Chondrocyte (in vitro differentiated cells): ENCODE measurements at places on chromosomes 3 and 15. TPM values are rescaled to one million over a fixed set of nuclear protein-coding genes. Genes with fewer than 3 reads are reported as not detected.

GRCh38 chr3:171960159-171960558, 79.2 kb upstream of the FNDC3B start:
- no peak for DNase-seq

DNA sequence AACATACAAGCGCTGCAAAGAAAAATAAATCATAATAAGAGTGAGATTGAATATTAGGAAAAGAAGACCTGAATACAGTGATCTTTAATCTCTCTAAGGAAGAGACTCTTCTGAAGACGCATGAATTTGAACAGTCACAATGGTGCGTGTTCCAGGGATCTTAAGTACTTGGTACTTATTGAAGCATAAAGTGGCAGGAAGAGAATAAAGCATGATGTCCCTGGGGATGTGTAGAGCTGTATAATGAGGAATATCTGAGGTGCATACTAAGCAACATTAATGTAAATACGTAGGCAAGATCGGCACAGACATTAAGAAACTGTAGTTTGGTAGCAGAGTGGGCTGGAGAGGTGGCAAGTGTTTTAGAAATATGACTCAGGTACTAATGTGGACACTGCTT, 246.2 kb upstream of the MCTP2 start:
- no peak for DNase-seq

- no peak for DNase-seq
Observed at GRCh38 chr3:192642651-192643050, 84.7 kb downstream of the FGF12 start.

- no peak for DNase-seq
Observed at GRCh38 chr15:38876211-38876610, 311.6 kb upstream of the RASGRP1 start.

- DNase-seq = no peak
Observed at GRCh38 chr3:139762302-139762701, 84.5 kb upstream of the NMNAT3 start.

DNA sequence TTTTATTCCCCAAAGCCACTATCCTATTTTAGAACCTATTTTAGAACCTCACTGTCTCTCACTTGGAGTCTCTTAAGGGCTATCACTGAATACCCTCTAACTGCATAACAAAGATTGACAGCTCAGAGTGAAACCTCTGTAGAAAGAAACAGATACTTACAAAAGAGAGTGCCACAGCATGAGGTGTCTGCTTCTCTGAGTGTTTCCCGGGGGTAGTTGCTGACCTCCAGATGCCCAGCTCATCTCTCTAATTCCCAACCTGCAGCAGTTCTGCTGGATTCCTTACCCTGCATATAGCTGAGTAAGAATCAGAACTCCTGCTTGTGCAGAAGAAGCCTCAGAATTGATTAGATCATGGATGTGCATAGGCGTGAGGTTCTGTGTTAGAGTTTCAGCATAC, 34.5 kb downstream of the P3H2 start:
- no peak for DNase-seq

DNA sequence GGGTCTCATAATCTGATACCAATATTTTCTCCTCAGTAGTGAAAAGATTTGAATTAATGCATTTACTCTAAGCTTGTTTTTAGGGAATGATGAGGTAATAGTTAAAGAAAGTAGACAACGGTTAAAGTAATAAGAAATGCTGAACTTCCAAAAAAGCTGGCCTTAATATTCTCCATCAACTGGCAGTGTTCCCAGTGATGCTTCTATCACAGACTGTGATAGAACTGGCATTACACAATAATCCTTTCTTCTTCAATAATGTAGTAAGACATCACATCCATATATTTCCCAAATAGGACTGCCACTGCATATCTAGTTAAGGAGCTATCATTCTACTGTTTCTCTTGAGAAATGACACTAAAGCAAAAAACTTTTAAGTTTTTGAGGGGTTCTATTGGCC, 188.7 kb downstream of the IL5RA start:
- no peak for DNase-seq

DNA sequence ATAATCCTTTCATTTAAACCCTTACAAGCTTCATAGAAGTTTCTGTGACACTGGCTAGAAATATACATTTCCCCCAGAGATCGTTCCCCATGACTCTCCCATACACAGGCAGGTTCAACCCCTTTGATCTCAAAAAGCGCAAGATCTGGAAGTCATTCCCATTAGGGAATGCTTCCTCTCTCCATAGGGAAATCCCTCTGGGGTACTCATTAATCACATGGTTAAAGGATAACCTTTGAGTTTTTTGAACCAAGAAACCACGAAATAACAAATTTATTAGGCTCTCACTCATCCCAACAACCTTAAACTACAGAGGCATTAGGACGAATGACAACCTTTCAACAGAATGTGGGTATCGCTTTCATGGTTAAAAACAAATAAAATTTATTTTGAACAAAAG, 211.9 kb upstream of the PRICKLE2 start:
- DNase-seq = no peak

- no peak for DNase-seq
Observed at GRCh38 chr15:60937278-60937677, 291.8 kb downstream of the RORA start.

DNA sequence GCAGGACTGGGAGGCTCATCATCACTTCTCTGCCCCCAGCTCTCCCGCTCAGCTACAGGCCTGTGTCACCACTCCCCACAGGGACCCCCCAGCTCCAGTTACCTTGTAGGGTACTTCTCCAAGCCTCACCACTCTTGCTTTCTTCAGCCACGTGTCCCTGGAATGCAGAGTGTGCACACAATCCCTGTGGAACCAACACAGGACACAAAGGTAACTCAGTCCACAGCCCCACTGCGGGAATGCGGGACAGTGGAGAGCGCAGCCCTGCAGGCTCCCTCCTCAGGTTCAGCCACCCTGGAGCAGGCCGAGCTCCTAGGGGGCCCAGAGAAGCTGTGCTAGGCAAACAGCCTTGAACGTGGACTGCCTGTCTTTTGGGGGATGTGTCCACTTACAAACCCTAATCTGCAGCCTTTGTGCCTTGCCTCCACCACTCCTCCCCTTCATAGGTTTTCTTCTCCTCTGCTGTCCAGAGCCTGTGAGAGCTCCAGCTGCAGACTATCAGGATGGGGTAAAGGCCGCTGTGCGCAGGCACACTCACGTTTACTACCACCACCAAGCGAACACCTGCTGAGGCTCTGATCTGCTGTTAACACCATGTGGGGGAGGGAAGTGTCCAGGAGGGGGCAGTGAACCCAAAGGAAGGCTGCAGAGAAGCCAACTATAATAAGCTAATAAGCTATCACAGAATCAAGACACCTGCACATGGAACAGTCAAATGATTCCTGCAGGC, 26.0 kb downstream of the XPC start:
- DNase-seq = no peak

GRCh38 chr3:136152176-136152843, 43.8 kb downstream of the MSL2 start:
- no peak for DNase-seq

DNA sequence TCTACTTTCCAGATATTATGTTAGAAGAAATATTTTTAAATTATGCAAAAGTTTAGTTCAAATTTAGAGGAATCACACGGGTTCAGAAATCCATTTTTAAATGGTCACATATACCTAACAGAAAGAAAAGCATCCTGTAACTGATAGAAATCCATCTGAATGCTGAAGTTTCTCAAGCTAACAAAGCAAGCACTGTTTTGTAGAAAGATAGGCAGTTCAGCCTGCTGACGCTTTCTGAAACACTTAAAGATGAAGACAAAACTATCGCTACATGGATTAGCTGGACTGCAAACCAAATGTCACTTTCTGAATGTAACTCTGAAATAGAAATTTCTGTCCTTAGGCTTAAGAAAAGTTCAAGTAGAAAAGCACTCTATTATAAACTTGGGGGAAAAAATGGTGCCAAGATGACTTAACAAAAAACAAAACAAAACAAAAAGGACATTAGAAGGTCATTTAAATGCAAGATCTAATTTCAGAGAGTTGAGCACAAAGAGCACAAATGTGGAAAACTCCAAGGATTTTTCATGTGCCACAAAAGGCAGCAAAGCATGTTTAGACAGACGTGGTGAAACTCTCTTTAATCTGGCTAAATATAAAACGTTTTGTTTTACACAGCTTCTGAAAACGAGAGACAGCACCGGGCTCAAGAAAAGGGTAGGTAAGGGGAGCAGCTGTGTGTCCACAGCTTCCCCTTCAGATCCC, 1.2 kb downstream of the PLOD2 start:
- DNase-seq = no peak

- DNase-seq = no peak
Observed at GRCh38 chr3:62500556-62501288, 127.4 kb upstream of the FEZF2 start.

DNA sequence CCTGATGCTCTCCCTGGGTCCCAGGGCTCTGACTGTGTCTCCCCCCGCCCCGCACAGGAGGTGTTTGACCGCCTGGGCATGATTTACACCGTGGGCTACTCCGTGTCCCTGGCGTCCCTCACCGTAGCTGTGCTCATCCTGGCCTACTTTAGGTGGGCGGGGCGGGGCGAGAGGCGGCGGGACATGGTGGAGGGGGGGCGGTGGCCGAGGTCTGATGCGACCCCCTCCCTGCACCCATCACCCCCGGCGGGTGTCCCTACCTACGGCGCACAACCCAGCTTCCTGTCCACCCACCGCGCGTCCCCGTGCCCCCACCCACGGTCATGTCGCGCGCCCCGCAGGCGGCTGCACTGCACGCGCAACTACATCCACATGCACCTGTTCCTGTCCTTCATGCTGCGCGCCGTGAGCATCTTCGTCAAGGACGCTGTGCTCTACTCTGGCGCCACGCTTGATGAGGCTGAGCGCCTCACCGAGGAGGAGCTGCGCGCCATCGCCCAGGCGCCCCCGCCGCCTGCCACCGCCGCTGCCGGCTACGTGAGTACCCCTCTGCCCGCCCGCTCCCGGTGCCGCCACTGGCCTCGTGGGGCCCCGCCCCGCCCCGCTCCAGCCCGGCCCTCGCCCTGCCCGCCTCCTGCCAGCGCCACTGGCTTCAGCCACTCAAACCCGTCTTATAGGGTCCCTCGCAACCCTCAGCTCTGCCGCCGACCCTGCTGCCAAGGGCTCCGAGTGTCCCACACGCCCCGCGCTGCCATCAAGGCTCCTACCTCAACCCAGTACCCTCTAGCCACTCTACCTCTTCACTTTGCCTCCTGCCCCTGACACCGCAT, 21.0 kb downstream of the PTH1R start:
- DNase-seq = peak; percentile 85

- DNase-seq = no peak
Observed at GRCh38 chr3:117103675-117104074, 394.1 kb downstream of the TUSC7 start.

- no peak for DNase-seq
Observed at GRCh38 chr3:73547427-73548248, 77.1 kb downstream of the PDZRN3 start.

DNA sequence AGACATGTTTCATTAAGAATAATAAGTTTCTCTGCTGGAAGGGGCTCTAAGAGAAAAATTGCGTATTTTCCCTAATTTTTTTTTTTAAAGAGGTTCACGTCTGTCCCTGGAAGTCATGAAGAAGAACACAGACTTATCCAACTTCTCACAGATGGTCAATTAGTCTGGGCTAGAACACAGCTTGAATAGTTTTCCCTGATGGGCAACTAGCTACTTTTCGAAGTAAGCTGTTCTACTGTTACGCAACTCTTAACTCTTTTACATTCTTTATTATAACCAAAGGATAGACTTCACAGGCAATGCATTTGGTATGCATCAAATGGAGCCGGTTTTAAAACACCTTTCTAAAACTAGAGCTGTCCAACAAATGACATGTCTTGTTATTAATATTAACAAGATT, 144.2 kb upstream of the TNIK start:
- DNase-seq = no peak

DNA sequence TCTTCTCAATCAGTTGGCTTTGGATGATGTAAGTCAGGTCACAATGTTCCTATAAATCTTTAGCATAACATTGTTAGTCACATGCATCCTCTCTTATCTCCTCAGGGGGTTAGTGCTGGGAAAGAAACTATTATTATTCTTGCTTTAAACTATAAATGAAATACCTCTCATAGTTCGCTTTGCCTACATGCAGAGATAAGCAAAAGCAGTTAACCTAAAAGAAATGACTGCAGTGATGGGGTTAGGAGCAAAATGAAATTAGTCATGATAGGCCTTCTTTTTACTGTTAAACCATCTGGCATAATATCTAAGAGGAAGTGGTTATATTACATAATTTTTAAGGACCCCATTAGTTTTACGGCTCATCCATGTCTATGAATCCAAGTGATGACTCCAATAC, 91.7 kb upstream of the IGSF10 start:
- DNase-seq = no peak

DNA sequence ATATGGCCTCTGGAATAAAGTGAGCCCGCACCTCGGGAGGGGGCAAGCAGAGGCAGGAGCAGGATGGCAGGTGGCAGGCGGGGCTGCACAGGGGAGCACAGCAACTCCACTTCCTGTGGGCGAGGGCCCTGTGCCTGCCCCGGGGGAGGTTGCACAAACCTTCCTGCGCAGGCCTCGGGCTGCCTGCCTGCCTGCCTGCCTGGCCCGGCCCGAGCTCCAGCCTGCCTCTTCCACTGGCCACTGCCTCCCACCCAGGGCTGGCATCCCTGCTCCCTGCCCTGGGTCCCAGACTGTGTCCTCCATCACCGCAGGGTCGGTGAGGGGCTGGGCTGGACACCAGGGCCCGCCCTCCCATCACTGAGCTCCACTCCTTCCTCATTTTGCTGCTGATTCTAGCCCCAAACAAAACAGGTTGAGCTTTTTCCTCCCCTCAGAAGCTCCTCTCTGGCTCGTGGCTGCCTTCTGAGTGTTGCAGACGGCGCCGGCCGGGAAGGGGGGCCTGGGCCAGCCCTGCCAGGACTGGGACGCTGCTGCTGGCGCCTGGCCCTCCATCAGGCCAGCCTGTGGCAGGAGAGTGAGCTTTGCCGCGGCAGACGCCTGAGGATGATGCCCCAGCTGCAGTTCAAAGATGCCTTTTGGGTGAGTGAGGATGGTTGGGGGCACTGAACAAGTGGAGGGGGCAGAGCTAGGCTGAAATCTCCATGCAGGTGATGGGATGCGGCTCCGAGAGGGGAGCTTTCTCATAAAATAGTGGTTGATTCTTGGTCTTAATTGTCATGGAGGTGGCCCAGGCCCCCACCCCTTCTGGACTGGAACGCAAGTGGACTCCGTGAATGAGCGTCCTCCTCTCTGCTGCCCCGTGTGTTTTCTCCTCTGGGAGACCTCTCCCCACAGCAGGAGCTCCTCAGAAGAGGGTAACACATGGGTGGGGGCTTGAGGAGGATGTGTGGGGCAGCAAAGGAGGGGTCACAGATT, at the start of gene PSTPIP1:
Gene PSTPIP1 (plus strand): TSS at position 156 of the 975 bp plus-strand sequence. CDS start 448 bp downstream, at position 604.
- DNase-seq = peak; percentile 76

- DNase-seq = no peak
Observed at GRCh38 chr3:15858547-15859506, 61.0 kb upstream of the ANKRD28 start.

- DNase-seq = no peak
Observed at GRCh38 chr15:60972301-60972700, 256.8 kb downstream of the RORA start.

C3orf49 gene
- total RNA-seq = not detected in 3 replicates

TEX55 gene
- total RNA-seq = not detected in 3 replicates

NEK11 gene
- total RNA-seq = 4.4 to 7.5 TPM (median 5.9 TPM) in 3 replicates

ALG1L2 gene
- 0.82 to 1.3 TPM in 2 of 3 replicates, not detected in the other for total RNA-seq

TM6SF1 gene
- 4.5 to 22.3 TPM (median 21.9 TPM) in 3 replicates for total RNA-seq

C3orf70 gene
- total RNA-seq = 10.2 to 27.7 TPM (median 25.6 TPM) in 3 replicates

EPHB1 gene
- total RNA-seq = 1.0 to 1.7 TPM (median 1.6 TPM) in 3 replicates

GOLGA8Q gene
- total RNA-seq = 1.0 to 3.2 TPM in 2 of 3 replicates, not detected in the other

C3orf52 gene
- 2.1 to 5.8 TPM (median 4.3 TPM) in 3 replicates for total RNA-seq

BRK1 gene
- 113 to 122 TPM (median 117 TPM) in 3 replicates for total RNA-seq

EOGT gene
- total RNA-seq = 28.9 to 35.5 TPM (median 34.4 TPM) in 3 replicates
